ENCODE measurements at places on chromosomes 2 and 18. TPM values are rescaled to one million over a fixed set of nuclear protein-coding genes. Genes with fewer than 3 reads are reported as not detected.
A peak's percentile ranks its signal among the peaks of the same experiment; 100 is the strongest.

DNA sequence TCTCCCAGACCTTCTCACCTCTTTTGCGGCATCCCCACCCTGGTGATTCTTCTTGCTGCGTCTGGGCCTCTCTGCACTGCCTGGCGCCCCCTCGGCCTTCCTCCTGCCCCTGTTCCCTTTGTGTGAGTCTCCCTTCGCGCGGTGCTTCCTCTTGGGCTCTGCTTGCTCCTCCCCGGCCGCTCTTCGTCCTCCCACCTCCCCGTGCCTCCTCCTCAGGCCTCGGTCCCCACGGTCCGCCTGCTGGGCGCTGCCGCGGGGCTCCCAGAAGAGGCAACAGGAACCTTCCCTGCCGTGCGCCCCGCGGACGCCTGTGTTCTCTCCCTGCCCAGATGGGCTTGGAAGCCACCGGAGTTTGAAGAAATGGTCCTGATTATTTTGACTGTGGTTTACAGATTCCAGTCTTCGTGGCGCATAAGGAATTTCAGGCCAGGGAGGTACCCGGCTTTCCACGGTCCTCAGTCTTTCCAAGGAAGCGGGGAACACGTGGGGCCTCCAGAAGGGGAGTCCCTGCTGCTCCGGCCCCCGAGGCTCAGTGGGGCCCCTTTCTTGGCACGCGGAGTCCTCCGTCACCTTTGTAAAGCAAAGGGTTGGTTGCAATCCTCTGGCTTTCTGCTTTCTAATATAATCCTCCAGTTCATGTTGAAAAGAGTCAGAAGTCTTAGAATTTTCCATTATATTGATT, 13.1 kb downstream of the RNU2-63P start:
- no peak for DNase-seq

DNA sequence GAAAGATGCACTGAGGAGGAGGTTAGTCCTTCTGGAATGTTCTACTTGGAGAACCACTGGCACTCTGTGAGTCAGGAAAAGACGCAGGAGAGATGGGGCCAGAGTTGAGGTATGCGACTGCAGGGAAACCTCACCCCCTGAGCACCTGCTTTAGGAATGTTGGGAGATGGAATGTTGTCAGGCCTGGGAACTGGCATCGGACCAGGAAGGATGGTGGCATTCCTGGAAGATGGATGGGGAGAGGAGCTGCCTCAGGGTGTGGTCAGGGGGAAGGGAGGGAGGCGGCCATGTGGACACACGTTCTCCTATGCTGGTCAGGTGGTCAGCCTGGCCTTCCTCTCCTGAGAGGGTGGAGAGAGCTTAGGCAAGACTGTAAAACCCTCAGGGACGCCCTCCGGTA, 146.3 kb downstream of the CELF4 start:
- DNase-seq = no peak

GRCh38 chr2:45859682-45860081, 208.2 kb downstream of the PRKCE start:
- DNase-seq = no peak

DNA sequence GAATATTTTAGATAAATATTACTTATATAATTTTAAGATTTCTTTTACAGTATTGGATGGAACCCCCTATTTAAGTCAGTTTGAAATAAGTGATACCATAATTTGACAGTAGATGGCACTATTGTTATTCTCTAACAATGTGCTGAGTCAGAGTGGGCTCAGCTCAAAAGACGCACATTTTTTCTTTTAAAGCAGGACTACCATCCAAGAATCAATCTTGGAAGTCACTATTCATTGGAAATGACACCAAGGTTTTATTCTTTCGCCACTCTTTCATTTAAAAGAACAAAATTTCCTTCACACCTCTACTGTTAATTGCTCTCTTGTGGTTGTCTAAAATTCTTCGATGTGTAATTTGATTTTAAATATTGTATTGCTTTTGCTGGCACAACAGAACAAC, 32.6 kb upstream of the SPAG16 start:
- peak; percentile 80 for DNase-seq

DNA sequence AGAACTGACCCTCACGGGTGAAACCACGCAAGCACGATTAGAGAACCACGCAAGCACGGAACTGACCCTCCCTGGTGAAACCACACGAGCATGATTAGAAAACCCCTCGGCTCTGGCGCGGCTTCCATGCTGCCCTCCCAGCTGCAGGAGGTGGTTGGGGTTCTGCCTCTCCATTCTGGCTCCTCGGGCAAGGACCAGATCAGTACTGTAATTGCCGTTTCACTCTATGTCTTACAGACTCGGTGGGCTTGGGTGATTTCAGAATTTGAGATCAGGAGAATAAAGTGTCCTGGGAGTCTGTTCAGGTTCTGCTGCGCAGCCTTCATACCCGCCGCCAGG, 58.3 kb upstream of the KCNG2 start:
- DNase-seq = no peak

GRCh38 chr2:132609101-132609890, 60.7 kb downstream of the LYPD1 start:
- no peak for DNase-seq

GRCh38 chr2:54572636-54573536, 116.8 kb downstream of the SPTBN1 start:
- no peak for DNase-seq

- peak; percentile 72 for DNase-seq
Measured at GRCh38 chr2:119487434-119488244, 36.6 kb downstream of the SCTR start.

DNA sequence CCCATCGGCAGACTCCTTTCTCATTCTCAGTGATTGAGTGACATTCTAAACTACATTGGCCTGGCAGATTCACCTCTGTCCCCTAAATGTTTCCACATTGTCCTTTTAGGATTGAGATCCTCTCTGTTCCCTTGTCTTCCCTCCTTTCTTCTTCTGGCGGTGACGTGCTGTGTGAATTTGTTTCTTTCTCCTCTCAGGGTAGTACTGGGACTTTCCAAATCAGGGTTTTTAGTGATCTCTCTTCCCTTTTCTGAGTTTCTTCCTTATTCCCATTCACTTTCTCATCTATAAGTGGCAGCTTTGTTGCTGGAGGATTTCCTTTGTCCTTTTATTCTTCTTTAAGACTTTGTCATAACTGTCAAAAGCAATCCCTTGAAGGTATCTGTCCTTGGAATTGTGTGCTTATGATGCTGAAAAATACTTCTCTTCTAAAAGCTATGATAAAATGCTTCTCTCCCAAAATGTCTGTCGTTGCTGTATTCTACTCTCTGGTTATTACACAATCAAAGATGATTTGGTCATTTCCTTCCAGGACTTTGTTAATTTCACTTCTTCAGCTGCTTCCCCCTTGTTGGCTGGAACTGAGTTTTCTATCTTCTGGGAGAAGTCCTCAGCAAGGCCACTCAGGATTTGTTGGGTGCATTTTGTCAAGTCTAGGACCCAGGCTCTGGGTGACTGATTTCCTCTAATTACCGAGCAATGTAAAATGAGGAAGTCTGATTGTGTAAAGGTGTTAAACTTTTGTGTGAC, 4.9 kb upstream of the IL1B start:
- no peak for DNase-seq

ADGRF3 gene
- total RNA-seq = 0.28 TPM

GBX2 gene
- total RNA-seq = not detected

RAD51AP2 gene
- total RNA-seq = not detected

TEX51 gene
- total RNA-seq = not detected

CABYR gene
- 0.36 TPM for total RNA-seq

PPIL3 gene
- 27.4 TPM for total RNA-seq

Data from HT-29 (cell line).